DMS79 treated with DMSO at 0.1 percent for 48 hours (cell line): ENCODE measurements at places on chromosomes 5 and 9.
A peak's percentile ranks its signal among the peaks of the same experiment; 100 is the strongest.

DNA sequence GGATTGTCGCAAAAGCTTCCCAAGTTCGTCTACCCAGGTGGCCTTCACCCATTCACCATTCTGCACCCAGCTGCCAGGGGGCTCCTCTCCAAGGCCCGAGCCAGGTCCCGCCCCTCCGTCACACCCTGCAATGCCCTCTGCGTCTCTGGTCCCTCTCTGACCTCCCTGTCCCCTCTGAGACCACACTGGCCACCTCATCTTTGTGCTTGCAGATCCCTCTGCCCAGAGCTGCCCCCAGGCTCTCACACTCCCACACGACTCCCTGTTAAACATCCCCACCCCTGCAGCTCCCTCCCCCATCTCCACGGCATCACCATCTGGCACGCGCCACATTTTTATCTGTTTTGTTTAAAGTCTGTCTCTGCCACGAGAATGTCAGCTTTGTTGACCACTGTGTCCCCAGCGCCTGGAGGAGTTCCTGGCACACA is 243.6 kb downstream of the PBX3 start:
- no peak for DNase-seq

DNA sequence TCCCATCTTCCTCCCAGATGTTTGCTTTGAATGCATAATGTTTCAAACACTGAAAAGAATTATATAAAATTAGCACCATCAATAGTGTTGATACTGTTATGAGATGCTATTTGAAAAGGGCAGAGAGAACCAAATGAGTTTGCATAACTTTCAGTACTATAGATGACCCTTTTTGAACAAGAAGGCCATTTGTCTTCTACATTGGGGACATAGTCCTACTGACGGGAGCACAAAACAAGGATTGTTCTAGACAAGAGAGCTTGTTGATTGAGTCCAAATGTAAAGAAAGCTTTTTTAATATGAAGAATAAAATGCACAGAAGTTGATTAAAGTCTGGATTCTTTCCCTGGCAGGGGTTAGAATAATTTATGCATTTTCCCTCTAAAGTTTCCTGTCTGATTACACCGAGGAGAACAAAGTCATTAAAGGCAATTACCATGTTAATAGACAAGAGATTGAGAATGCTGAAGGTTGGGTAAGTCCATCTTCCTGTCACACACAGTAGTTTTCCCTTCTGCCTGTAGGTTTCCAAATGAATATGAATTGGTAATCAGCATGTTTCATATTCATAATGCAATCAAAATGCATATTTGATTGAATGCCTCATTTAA is 32.8 kb upstream of the ADCY2 start:
- DNase-seq: no peak

DNA sequence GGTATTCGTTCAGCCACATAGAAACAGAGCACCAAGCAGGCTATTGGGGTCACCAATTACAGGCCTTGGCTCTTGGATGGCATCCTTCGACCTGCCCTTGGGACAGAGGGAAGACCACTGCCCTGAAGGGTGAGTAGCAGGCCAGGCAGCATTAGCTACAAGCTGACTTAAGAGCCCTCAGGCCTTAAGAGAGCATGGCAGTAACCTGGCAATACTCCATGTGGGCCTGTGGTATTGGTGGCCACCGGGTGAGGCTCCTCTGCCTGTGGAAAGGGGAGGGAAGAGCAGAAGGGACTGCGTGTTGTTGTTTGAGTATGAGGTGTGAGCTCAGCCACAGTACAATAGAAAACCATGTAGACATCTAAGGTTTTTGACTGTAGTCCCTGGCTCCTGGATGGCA is 170.6 kb downstream of the MCTP1 start:
- DNase-seq: no peak

DNA sequence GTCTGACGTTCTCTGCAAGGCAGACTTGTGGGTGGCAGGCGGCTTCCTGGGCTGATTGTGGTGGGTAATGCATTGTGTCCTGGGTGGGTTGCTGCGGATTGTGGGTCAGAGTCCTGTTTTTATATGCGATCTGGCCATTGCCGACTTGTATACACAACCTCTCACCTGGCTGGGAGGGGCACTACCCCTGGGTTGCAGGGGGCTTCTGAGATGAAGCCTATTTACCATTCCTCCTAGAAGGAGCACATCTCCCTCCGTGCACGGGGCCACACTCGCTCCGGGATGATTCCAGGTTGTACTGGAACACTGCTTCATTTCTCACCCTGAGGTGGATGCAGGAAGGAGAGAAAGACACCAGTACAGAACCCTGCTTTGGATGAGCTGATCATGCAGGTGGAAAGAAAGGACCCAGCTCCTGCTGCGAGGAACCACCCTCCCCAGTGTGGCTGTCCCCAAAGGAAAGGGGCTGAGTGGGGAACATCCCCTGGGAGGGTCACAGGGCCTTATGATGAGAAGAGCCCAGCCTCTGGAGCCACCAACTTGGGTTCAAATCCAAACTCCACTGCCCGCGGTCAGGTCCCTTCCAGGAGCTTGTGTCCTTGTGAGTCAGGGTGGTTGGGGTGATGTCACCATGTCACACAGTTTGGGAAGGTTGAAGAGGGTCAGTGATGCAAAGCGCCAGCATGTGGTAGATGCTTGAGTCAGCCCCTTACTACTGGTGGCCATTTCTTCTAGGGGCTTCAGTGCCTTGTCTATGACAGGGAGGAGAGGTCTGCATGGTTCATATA is 151.8 kb upstream of the COL5A1 start:
- no peak for DNase-seq

GRCh38 chr5:131305906-131306305 is 42.1 kb downstream of the CDC42SE2 start:
- DNase-seq: no peak

DNA sequence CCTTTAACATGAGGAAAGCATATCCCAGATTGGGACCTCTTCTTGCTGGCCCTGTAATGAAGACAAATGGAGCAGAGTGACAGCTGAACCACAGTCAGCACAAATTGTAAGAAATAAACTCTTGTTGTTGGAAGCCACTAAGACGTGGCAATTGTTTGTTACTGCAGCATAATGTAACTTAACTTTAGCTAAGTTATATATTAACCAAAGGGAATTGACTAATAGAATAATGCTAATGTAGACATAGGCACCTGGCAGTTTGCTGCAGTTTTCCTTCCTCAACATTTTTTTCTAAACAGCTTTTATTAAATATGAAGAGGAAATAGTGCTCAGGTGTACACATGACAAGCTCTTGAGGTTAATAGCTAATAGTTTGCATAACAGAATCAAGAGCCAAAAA is 300.7 kb upstream of the SLC30A5 start:
- DNase-seq: peak; percentile 1

GRCh38 chr9:131562032-131562959 is 17.0 kb downstream of the PRRT1B start:
- no peak for DNase-seq

DNA sequence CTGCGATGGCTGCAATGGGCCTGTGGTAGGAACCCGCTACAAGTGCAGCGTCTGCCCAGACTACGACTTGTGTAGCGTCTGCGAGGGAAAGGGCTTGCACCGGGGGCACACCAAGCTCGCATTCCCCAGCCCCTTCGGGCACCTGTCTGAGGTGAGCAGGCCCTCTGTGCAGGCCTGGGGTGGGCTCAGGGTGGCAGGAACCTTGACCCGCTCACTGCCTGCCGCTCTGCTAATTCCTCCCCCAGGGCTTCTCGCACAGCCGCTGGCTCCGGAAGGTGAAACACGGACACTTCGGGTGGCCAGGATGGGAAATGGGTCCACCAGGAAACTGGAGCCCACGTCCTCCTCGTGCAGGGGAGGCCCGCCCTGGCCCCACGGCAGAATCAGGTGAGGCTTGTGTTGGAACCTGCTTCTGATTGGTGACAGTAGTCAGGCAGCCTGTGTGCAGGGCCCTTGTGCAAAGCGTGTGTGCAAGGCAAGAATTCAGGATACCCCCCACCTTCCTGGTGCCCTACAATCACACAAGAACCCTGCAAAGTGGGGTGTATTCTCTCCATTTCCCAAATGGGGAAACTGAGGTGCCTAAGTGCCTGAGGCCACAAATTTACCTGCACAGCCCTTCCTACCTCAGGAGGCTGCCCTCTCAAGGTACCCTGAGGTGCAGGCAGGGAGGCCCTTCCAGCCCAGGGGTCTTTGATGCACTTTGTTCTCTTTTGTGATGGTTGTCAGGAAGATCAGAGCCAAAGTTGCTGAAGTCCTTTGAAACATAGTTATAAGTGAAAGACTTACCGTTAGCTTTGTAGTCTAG is 3.4 kb downstream of the SQSTM1 start:
- no peak for DNase-seq

DNA sequence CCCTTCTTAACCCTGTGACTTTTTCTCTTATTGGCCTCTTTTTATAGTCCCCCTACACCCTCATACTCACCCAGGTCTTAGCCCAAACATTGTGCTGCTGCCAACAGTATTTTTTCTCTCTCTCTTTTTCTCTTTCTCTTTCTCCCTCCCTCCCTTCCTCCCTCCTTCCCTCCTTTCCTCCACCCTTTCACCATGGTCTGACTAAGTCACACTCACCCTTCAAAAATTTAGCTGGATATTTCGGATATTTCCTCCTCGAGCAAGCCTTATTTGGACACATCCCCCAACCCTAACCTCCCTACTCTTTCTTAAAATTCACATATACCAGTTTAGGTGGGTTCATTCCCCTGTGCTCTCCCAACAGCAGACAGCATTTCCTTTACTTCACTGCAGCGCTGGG is 64.7 kb downstream of the FGF1 start:
- no peak for DNase-seq

DNA sequence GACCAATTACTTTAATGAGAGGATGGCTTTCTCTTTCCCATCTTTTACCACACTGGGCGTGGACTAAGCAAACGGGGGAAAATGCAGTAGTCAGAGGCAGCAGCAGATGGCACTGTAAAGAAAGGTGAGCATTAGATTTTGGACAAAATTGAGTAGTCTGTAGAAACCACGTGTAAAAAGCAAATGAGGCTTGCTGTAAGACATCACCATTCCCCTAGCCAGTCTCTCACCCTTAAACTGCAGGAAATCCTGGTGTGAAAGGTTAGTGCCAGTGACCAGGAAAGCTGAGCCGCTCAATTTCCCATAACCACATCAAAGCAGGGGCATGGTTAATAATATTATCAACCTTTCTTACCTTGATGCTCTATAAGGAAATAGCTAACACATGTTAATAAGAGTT is 31.8 kb downstream of the SPATA31C2 start:
- no peak for DNase-seq

DNA sequence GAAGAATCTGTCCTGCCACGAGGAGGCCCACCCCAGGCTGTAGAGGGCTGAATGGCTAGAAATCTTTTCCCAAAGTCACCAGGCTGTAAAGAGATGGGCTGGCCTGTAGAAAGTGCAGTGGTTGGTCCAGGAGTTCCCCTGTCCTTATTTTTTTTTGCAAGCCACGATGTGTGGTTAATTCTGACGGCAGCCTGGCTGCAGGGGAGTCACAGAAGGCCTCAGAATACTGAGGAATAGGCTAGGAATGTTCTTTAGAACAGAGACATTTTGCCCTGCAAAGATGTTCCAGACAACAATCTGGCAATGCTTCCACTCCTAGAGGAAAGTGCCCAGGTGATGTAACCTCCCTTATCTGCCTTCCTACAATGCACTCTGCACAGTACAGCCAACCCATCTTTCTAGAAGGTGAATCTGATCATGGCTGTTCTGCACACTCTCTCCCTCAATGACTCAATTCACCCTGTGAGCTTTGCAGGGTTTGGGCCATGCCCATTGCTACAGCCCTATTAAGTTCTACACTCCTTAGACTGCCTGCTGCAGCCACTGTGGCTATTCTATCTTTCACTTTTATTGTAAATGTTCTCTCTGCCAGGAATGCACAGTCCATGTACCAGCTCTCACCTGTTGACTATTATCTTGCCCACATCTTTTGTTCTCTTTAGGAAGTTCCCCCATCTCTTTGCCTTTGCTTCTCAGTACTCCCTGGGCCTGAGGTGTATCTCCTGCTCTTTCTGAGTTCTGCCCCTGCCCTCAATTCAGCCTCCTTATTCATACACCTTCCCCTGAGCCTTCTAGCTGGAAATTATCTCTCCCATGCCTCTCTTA is 377.8 kb upstream of the CLINT1 start:
- DNase-seq: no peak

DNA sequence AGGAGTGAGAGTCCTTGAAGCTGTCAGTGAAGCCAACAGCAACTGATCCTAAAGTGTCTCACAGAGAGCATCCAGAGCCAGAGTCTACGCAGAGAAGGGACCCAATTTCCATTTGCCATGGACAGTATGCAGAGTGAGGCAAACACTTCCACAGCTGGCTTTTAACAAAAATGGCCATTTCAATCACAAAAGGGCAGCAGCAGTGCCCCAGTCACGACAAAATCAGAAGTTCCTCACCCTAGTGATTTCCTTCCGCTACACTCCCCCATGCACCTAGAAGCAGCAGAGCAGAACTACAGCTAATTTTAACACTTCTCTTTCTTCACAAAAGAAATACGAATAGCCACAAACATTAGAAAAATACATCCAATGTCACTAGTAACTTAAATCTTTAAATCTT is 27.9 kb downstream of the FBXW11 start:
- no peak for DNase-seq

- DNase-seq: no peak
Observed at GRCh38 chr5:82425591-82425990, 147.4 kb upstream of the RPS23 start.

DNA sequence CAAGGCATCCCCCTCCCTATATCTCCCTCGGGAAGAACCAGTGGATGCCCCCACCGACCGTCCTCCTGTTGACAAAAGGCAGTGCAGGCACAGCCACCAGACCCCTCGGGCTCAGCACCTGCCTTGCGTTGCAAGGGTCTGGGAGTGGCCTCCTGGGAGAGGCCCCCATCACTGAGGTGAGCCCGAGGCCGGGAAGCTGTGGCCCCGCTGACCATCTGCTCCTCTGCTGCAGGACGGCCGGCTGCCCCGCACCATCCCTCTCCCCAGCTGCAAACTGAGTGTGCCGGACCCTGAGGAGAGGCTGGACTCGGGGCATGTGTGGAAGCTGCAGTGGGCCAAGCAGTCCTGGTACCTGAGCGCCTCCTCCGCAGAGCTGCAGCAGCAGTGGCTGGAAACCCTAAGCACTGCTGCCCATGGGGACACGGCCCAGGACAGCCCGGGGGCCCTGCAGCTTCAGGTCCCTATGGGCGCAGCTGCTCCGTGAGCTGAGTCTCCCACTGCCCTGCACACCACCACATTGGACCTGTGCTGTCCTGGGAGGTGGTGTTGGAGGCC is 23.3 kb upstream of the SUSD3 start:
- no peak for DNase-seq

DNA sequence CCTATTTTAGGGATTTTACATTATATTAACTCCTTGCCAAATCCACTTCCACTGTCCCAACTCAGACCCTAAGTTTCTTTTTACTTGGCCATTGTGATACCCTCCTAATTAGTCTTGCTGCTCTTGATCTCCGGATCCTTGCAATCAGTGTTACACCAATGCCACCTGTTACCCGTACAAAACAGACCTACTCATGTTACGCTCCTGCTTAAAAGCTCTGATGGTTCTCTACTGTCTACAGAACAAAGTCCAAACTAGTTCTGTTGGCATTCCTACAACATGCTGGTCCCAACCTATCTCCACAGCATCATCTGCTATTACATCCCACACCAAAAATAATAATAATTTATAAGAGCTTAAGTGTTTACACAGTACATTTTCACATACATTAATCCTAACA is 9.8 kb downstream of the ECPAS start:
- no peak for DNase-seq
